ENCODE measurements at places on chromosomes 2 and 18.

GRCh38 chr2:10084223-10084865 lies 4.1 kb upstream of the CYS1 start:
- no peak for DNase-seq

DNA sequence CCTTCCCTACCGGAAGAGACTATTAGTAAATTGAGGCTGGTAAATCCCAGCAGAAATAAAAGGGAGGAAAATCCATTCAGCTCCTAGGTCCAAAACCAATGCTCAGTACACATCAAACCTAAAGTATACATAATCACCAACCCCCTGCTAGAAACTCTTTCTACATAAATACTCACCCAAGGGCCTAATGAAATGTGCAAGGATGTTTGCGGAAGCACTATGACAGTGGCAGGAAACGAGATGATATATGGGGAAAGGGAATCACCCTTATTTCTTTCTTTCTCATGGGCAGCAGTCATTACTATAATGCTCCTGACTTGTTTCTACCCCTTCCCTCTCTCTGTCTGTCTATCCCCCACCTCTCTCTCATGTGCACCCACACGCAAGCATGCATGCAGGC lies 1.3 kb upstream of the SCTR start:
- DNase-seq: no peak

DNA sequence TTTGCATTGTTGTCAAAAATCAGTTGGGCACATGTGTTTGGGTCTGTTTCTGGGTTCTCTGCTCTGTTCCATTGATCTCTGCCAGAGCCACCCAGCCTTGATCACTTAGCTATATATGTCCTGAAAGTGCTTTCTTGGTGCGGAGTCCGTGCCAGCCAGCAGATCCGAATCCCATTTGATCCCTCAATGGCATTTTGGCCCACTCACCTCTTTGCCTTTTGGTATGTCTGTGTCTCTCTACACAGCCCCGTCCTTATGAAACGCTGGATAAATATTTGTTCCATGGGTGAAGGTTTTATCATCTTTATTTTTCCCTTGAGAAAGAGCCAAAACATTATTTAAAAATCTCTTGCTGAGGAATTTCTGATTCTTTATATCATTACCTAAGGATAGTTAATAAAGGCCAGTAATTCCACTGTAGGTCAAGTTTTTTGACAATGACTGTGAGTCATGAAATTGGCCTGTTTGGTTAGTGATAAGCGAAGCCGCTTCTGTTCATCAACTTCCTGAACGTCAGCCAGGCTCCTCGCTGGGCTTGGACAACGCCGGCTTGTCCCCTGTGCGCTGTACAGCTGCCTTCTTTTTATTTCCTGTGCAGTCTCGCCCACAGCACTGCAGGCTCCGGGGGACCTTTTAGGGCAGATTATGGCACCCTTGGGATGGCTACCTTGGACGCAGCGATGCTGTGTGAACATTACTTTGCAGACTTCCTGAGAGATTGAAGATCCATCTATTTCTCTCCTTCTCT lies 24.9 kb downstream of the MTCL1 start:
- DNase-seq: no peak

- no peak for DNase-seq
These were observed 132.3 kb upstream of the NETO1 start for GRCh38 chr18:72999971-73000607.

- DNase-seq: no peak
These were observed 28.8 kb upstream of the TMEM18 start for GRCh38 chr2:705971-706511.

- DNase-seq: no peak
These were observed 43.5 kb downstream of the CALCRL start for GRCh38 chr2:187404431-187405110.

DNA sequence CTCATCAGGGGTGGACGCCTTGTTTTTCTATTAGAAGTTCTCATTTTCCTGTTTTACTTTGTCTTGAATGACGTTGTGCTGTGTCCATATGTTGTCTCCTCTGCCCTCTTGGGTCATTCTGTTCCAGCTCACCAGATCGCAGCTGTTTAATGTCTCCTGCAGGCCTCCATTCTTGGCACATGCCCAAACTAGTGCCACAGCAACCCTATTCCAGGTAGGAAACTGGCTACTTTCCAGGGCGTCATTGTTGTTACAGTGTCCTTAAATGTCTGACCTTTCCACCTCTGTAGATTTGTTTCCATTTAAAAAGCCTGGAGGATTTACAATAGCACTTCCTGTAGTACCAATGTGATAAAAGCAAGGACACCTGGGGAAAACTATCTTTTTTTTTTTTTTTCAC lies 500.7 kb downstream of the METTL4 start:
- no peak for DNase-seq

Data from spleen (tissue), 13 donors.